ENCODE measurements at places on chromosomes 7 and 10.
A peak's percentile ranks its signal among the peaks of the same experiment; 100 is the strongest.

DNA sequence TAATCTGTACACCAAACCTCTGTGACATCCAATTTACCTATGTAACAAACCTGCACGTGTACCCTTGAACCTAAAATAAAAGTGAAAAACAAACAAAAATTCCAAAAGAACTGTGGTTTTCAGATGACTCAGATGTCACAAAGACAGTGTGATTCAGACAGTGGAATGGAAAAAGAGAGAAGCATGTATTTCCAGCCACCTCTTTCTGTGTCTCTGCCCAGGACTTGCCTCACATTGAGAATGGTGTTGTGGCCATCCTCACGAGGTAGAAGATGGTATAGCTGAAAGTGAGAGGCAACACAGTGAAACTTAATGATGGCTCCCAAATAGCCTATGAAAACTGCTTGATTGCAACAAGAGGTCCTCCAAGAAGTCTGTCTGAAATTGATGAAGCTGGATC, 78.0 kb downstream of the ARL5B start:
- DNase-seq, result no peak

DNA sequence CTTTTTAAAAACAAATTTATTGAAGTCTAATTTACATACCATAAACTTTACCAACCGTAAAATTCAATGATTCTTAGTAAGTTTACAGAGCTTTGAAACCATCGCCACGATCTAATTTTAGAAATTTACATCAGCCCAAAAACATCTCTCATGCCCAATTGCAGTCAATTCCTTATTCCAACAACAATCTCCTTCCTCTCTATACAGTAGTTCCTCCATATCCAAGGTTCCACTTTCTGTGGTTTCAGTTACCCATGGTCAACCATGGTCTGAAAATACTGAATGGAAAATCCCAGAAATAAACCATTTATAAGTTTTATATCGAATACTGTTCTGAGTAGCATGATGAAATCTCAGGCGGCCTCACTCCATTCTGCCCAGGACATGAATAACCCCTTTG, 183.4 kb upstream of the ADCY1 start:
- DNase-seq, result no peak

DNA sequence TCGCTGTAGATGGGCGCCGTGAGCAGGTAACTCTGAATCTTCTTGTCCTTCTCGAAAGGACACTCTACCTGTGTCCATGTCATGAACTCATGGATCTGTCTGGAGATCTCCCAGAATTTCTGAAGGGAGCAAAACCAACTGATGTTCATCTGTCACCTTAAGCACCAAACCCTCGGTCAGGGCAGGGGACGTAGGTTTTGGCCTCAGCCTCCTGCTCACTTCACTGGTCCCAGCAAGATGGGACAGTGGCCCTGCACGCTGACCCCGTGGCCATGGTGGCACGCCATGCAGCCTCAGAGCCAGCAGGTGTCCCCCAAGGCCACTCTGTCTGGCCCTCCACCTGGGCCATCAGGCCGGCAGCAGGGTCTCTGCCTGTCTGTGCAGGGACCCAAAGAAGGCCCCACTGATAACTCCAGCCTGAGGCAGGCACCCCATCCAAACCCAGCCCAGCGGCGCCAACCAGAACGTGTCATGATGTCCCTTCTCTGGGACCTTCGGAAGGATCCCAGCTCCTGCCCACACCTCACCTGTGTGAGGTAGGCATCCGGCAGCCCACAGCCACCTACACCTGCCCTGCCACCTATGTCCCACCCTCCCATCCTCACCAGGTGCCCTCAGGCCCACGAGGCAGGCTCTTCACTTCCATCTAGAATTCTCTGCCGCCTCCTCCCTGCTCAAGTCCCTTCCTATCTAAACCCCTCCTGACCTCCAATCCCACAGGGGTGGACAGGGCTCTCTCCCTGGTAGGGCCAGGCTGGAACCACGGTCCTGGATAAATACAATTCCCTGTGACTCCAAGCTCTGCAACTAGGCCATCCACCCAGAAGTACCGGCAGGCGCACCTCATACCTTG, 59.0 kb downstream of the CSGALNACT2 start:
- DNase-seq, result peak; percentile 19

GRCh38 chr7:29143751-29144150, 2.6 kb downstream of the CPVL start:
- no peak for DNase-seq

GRCh38 chr10:43202657-43203447, 64.0 kb downstream of the RASGEF1A start:
- DNase-seq, result peak; percentile 22

Measured in omental fat pad (tissue), 4 donors.